ENCODE measurements at places on chromosomes 11 and 22.

GRCh38 chr22:31425331-31426050 lies 26.1 kb downstream of the DRG1 start:
- no peak for DNase-seq

DNA sequence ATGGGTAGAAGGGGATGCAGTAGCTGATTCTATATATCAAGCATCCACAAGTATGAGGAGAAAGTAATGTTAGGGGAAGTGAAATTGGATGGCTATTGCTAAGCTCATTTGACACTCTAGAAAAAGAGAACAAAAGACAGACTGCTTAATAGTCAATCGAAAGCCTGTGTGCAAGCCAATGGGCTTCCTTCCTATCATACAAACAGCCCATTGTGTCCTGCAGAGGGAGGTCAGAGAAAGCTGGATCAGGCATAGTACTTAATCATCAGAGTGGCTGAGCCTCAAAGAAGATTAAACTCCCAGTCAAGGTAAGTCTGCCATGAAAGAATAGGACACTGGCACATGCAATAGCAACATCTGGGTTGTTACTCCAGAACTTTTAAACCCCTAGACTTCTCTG lies 50.9 kb upstream of the PGR start:
- no peak for DNase-seq

GRCh38 chr11:14768526-14769188 lies 123.4 kb downstream of the CYP2R1 start:
- no peak for DNase-seq

- DNase-seq = no peak
Measured at GRCh38 chr11:93740031-93740729, 1.1 kb downstream of the TAF1D start.

DNA sequence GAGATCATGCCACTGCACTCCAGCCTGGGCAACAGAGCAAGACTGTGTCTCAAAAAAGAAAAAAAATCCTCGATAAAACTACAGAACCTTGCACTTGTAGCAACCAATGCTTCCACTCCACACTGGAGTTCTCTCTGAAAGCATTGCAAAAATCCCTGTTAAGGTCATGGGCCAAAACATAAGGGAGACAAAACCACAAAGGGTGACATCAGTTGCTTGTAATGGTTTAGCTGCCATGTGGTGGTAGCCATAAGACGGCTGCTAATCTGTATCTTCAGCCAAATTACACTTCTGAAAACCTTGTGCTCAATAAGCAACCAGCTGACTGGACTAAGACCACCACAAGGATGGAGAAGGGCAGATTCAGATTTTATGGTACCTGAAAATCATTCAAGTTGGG lies 20.6 kb upstream of the TPH1 start:
- no peak for DNase-seq

DNA sequence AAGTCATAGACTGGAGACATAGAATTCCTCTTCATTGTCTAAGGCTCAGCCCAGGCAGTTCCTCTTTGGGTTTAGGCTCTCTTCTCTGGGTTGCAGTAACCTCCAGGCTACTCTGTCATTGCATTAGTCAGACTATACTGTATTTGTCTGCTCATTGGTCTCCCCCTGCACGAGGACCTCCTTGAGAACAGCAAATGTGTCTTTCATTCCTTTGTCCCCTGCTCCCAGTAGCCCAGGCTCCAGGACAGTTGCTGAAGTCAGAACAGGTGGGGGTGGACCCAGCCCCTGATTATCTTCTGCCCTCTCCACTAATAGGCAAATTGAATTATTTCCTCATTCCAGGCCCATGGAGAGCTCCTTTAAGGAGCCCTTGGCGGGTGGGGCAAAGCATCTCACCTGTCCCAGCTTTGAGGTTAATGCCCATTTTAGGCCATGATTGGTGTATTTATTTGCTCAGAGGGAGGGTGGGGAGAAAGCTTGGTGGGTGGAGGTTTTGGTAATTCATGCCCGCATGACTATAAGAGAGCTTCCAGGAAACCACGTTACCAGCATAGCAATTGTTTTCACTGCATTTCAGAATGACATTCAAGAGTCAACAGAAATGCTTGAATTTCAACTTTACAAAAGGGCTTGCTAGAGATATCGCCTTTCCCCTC lies 40.9 kb downstream of the NAV2 start:
- DNase-seq = no peak

GRCh38 chr11:110162216-110162615 lies 69.0 kb downstream of the ZC3H12C start:
- DNase-seq = no peak

DNA sequence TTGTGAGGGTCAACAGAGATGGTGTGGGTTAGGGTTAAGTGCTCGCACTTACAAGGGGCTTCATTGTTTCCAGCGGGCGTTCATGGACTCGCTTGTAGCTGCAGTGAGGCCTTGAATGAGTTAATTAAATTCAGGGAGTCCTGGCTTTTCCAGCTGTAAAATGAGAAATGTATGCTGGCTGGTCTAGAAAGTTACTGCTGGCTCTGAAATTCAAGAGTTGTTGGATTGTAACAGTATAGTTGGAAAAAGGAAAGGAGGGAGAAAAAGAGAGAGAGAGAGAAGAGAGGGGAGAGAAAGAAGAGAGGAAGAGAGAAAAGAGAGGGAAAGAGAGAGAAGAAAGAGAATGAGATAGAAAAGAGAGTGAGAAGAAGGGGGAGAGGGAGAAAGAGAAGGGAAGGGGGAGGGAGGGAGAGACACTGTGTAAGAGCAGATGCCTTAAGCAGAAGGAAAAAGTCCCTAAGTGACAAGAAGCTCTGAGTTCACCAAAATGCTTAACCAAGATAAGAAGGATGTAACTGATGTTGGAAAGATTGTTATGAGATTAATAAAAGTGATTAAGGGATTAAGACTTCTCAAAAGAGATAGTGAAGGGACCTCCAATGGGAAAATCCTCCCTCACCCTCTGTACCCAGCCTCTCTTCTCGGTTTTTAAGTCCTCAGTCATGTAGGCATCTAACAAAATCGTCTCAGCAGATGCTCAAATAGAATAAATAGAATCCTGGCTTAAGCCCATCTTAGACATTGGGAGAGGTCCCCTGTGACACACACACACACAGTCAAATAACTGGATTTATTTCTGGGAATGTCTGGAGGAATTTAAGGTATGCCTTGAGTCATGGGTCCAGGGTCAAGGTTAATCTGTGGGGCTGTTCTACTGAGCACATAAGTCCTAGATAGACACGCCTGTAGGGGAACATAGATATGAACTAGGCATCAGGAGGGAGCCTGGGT lies 477.9 kb downstream of the MIAT start:
- DNase-seq = no peak

DNA sequence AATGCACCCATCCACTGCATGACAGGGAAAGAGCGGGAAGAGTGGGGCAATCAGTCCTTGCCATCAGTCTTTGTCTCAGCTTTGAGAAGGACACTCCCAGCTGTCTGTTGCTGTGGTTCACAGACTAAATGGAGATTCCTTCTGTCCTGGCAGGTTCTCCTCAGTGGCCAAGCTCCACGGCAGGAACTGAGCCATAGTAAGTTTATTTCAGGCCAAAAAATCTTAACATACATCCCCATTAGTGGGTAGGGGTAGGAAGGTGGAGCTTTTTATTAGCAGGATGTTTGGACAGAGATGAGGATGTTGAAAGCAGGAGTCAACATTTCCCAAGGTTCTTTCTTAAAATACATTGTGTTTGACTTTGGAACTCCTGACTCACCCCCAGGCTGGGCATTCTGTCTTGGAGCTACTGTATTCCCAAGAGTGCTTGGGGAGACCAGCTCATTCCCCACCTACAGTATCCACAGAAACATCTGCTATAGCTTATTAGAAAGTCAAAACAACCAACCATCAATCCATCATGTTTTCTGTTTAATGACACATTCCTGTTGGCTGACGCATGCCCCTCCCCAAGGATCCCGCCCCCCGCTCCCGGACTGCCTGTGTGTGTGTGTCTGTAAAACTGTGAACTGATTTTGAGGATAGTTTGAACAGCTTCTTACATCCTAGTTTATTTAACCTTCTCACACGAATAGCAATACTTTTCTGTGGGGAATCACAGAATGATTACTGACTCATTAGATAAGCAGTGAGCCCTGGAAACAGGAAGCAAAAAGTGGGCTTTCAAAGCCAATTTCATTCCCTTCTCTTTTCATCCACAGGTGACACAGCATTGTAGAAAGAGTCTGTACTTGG lies 109.5 kb downstream of the CCDC81 start:
- DNase-seq = no peak

DNA sequence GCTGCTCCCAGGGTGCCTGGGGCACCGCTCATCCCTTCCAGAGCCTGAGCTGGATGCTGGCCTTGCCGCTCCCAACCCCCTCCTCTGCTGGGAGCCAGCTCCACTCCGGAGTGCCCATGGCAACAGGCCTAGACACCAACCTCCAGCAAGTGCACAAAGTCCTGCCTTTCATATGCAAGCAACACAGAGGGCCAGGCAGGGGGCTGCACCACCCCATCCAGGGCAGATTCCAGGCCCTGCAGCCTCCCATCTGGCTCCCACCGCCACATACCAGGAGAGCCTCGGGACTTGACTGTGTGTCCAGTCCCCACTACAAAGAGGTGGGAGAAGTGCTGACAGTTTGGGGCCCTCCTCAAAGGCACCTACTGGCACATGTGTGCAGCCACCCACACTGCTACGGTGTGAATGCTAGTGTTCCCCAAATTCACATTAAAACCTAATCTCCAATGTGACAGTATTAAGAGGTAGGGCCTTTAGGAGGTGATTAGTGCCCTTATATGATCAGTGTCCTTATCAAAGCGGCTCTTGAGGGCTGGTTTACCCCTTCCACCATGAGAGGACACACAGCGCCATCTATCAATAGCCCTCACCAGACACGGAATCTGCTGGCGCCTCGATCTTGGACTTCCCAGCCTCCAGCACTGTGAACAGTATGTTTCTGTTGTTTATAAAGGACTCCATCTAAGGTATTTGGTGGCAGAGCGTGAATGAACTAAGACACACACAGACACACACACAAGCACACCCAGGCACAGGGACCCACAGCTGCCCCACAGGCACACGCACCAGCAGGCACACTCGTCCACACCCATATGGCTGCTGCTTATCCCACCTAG lies 16.2 kb downstream of the ARVCF start:
- DNase-seq = no peak

DNA sequence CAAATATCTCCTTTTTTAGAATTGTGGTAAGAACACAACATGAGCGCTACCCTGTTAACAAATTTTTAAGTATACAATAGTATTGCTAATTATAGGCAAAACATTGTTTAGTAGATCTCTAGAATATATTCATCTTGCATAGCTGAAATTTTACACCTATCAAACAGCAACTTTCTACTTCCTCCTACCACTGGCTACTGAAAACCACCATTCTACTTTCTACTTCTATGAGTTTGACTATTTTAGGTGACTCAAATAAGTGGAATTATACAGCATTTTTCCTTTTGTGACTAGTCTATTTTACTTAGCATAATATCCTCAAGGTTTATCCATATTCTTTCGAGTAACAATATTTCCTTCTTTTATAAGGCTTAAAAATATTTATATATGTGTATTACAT lies 128.4 kb downstream of the FAM76B start:
- no peak for DNase-seq

DNA sequence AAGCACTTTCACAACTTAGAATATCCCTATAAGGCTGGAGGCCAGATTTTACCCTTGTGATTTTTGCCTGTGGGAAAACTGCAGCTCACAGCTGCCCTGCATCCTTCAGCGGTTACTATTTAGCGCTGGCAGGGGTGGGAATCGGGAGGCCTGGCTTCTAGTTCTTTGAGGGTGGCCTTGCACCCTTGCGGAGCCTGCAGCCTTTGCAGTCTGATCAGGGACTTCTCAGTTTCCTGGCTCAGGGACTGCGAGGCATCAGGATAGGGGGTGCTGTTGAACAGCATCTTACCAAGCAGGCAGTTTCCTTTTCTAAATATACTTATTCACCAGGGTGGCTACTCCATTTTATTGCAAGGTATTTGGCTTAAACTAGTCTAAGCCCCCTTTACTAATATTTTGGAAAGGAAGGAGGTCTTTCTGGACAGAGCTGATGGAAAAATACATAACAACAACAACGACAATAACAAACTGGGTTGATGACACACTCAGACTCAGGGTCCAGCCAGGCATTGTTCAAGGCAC lies 2.9 kb upstream of the APOA1 start:
- no peak for DNase-seq

DNA sequence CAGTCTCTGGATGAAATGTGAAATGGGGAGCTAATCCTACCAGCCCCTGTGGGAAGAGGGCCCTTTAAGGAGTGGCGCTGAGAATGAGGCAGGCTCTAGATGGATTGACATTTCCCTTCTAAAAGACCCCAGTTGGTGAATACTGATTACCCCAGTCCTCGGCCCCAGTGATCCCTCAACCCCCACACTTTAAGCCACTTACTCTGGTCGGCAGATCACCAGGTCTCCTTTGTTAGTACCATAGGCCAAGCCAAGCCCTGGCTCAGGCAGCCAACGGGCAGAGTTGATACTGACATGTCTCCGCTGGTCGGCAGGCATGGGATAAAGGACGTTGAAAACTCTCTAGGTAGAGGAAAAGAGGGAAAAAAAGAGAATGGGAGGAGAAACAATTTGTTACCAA lies 26.1 kb upstream of the CHRM4 start:
- no peak for DNase-seq

DNA sequence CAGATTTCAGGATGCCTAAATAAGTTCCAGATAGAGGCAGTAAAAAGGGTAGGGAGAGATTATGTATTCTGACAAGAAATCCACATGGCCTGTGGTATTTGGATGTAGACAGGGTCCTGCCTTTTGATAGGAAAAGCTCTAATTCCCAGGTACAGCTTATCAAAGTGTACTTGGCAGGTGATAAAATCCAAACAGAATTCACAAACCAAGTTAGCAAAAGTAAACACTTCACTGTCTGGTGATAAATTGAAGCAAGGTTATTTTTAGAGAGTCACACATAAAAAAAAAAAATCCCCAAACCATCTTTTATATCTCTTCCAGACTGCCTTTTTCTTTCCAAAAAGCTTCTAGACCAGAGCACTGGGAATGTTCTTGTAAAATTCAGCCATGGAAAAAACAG lies 5.7 kb downstream of the CBLIF start:
- no peak for DNase-seq

- DNase-seq = no peak
Measured at GRCh38 chr11:4839851-4840549, 9.0 kb downstream of the OR51S1 start.

- DNase-seq = no peak
Measured at GRCh38 chr11:85647078-85647477, 689 bp upstream of the TMEM126A start.

GRCh38 chr11:14672635-14673034 lies 29.0 kb downstream of the PDE3B start:
- no peak for DNase-seq
